ENCODE measurements at places on chromosomes 4 and X.

GRCh38 chrX:31280580-31280979, 208.7 kb upstream of the FTHL17 start:
- DNase-seq, result no peak

DNA sequence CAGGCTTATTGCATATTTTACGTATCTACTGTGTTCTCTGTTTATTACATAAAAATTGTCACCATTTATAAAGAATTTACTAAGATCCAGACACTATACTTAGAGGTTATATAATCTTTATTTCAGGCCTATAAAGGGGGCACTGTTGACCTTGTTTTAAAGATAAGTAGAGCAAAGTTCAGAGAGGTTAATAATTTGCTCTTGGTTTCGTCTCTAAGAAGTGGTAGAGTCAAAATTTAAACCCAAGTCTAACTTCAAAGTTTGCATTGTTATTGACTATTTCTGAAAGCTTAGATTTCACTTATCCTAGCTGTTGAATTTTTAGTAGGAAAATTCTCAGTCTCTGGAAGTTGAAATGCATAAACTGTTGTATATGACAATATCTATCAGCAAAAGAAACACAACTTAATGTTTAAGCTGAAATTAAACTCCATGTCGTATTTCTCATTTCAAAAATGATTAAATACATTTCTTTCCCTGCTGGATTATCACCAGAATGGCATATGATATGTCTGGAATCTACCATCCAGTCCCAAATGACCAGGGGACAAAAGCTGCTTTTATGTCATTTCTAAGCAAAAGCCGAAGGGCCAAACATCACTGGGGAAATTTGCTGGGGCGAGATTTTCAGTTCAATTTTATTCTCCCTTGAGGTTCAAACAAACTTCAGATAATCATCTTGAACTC, 138.4 kb downstream of the SLC7A11 start:
- no peak for DNase-seq

DNA sequence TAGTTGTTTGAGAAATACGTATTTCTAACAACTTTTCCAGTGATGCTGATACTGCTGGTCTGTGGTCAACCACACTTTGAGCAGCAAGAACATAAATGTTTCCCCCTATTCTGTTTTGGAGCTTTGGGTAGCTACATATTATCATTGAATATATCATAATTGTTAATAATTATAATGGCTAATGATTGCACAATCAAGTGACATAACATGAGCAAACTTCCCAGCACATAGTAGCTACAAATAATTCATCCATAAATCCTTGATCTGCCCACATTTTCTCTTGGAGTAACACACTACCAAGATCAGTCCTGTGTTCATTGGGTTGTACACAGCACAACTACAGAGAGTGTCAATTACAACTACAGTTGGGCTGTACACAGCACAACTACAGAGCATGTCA, 436.3 kb upstream of the MAGEB18 start:
- DNase-seq, result no peak

DNA sequence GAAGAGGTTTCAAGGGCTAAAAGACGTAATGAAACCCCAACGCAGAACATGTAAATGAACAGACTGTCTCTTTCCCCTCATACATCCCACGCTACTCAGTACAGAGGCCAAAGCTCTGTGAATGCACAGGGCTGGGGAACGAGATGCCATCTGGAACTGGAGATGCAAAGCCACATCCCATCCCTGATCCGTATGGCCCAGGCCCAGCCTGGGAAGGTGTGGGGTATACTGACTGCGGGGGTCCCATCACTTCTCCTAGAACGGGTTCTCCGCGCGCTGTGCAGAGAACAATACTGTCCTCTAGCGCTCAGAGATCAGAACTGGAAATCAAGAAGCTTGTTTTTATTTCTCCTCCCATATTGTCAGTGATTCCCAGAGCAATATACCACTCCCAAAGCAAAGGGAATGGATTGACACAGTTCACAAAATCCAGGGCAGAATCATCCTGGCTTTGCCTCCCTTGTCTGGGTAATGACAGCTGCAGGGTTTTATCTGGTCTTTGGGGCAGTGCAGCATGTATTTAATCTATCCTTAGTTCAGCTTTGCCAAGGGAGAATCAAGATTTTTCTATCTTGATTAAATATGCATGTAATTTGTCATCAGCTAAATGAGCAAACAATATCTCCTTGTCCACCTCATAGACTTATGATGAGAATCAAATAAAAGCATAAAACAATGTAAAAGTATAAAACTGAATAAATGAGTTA, 47.3 kb upstream of the TLR3 start:
- DNase-seq, result no peak

DNA sequence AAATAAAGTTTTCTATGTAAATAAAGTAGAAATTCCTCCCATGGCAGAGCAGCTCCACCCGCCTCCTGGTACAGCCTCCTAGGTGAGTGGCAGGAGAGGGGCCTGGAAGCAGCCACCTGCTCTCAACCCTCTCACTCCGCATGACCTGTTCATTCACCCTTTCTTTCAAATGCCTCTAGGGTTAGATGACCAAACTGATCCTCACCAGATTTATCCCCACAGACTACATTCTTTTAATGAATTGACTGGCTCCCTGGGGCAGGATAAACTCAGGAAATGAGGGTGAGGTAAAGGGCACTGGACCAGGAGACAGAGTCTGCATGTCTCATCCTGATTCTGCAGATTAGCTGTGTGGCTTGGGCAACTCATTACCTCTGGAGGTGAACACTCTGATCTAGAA, 32.6 kb upstream of the NKX6-1 start:
- DNase-seq, result no peak

GRCh38 chrX:121581885-121582284, 534.5 kb downstream of the GLUD2 start:
- no peak for DNase-seq

All from NCI-H187 (cell line).